CD4-positive, alpha-beta T cell treated with Interleukin-2 at 100 ng/mL for 4 hours (primary cell): ENCODE measurements at places on chromosomes 4 and X.

GRCh38 chr4:154836513-154836912 lies 55.4 kb downstream of the RBM46 start:
- DNase-seq, result no peak

DNA sequence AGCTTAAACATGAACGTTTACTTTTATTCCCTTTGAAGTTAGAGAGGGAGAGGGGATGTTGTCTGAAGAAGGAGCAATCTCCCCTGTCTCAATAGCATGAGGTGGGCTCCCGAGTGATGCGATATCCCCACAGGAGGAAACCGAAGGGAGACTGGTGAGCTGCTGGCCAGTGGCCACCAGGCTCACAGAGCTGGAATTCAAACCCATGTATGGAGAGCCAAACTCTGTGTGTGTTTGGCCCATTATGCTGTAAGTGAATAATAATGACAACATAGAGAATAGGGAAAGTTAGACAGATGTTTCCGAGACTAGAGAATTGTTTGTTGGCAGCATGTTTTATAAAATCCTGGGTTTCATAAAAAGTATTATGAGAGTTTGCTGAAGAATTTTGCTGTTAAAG lies 66.1 kb upstream of the CLNK start:
- no peak for DNase-seq

DNA sequence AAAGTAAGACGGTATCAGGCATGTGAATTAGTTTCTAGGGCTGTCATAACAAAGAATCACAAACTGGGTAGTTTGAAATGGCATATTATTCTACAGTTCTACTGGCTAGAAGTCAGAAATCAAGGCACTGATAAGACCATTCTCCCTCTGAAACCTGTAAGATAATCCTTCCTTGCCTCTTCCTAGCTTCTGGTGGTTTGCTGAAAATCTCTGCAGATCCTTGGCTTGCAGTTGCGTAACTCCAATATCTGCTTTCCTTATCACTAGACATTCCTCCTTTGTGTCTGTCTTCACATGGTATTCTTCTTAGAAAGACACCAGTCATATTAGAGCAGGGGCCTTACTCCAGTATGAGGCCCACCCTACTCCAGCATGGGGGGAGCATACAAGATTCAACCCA lies 19.6 kb upstream of the LCORL start:
- no peak for DNase-seq

DNA sequence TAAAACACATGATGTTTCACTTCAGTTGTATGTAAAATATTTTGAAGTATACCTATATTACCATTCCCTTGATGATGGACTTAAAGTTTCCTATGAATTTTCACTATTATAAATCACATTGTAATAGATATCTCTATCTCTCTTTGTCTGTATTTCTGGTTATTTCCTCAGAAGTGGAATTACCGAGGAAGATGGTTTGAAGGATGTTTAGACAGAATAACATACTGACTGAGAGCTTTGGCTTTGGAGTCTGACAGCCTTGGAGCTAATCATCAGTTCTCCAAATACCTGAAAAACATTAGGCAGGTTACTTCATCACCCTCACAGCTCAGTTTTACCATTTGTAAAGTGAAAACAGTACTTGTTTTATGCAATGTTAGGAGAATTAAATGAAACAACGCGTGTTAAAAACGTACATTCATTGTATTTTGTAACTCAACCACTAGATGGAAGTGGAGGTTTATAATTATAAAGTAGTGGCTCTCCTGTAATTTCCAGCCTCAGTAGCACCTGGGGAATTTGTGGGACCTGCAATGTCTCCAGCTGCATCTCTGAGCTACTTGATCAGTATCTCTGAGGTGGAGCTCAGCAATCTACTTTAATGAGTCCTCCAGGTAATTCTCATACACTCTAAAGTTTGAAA lies 14.3 kb downstream of the JCHAIN start:
- DNase-seq, result peak; percentile 48
